Diencephalon (tissue), 1 donor: ENCODE measurements at places on chromosomes 2 and 18. TPM values are rescaled to one million over a fixed set of nuclear protein-coding genes. Genes with fewer than 3 reads are reported as not detected.

CHRNG gene
- not detected for total RNA-seq

DCTN1 gene
- total RNA-seq = 159 TPM

ASAP2 gene
- total RNA-seq = 51.7 TPM

ABCG8 gene
- 1.2 TPM for total RNA-seq

LRRC30 gene
- not detected for total RNA-seq

CRYGD gene
- total RNA-seq = 3.7 TPM

SPDYA gene
- total RNA-seq = 1.2 TPM

KCNG2 gene
- 0.69 TPM for total RNA-seq

GALNT5 gene
- total RNA-seq = 0.92 TPM

UCN gene
- 0.92 TPM for total RNA-seq

PIEZO2 gene
- 3.2 TPM for total RNA-seq

ABCA12 gene
- 0.23 TPM for total RNA-seq

CCDC102B gene
- total RNA-seq = 21.2 TPM

CCL20 gene
- not detected for total RNA-seq

STPG4 gene
- total RNA-seq = not detected

AMER3 gene
- total RNA-seq = 33.7 TPM

PAX8 gene
- 0.69 TPM for total RNA-seq

TMEM17 gene
- 7.8 TPM for total RNA-seq

ARL6IP6 gene
- 32.3 TPM for total RNA-seq

HIBCH gene
- 30.0 TPM for total RNA-seq

IL1RN gene
- total RNA-seq = not detected

HOXD12 gene
- not detected for total RNA-seq

TNP1 gene
- not detected for total RNA-seq

KRTCAP3 gene
- total RNA-seq = 0.46 TPM

SETBP1 gene
- 42.0 TPM for total RNA-seq

CCDC148 gene
- total RNA-seq = 26.3 TPM

SMAD4 gene
- total RNA-seq = 59.1 TPM

ANKRD36C gene
- total RNA-seq = 214 TPM

REEP1 gene
- 200 TPM for total RNA-seq

RIT2 gene
- total RNA-seq = 59.3 TPM

VIT gene
- 0.23 TPM for total RNA-seq

RFTN2 gene
- 52.6 TPM for total RNA-seq

GPBAR1 gene
- not detected for total RNA-seq

COL3A1 gene
- total RNA-seq = 109 TPM

CNDP1 gene
- 0.23 TPM for total RNA-seq

TBR1 gene
- total RNA-seq = 3.9 TPM

KIF3C gene
- 133 TPM for total RNA-seq

ELOA2 gene
- total RNA-seq = not detected

PRKAG3 gene
- not detected for total RNA-seq

SPEG gene
- 18.2 TPM for total RNA-seq

CPS1 gene
- 3.2 TPM for total RNA-seq

RTTN gene
- 34.8 TPM for total RNA-seq

GMCL1 gene
- 14.3 TPM for total RNA-seq

ABHD1 gene
- 0.46 TPM for total RNA-seq

CPO gene
- total RNA-seq = not detected

B4GALT6 gene
- total RNA-seq = 29.5 TPM
